ENCODE measurements at places on chromosomes 7 and 10.

DNA sequence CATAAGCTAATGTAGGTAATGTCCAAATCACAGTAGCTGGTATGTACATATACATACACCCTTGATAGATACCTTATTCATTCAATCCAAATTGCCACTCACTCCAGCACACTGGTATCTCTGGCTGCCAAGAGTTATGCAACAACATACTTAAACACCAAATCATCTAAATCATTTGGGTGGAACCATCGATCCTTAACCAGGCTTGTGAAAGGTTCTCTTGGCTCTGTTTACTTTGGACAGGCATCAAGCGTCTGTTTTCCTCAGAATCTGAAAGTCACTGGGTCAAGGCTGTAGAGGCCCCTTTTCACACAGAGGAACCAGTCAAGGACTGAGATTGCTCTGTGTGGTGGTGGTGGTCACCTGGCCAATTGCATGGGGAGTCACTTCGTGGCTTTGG lies 24.6 kb downstream of the JAZF1 start:
- no peak for DNase-seq

GRCh38 chr7:94243066-94243711 lies 151.5 kb upstream of the COL1A2 start:
- no peak for DNase-seq

GRCh38 chr10:110008518-110009339 lies 945 bp downstream of the ADD3 start:
- no peak for DNase-seq

GRCh38 chr7:29613100-29613499 lies 49.5 kb downstream of the PRR15 start:
- DNase-seq, result no peak

GRCh38 chr10:33091201-33091600 lies 133.2 kb upstream of the ITGB1 start:
- no peak for DNase-seq

DNA sequence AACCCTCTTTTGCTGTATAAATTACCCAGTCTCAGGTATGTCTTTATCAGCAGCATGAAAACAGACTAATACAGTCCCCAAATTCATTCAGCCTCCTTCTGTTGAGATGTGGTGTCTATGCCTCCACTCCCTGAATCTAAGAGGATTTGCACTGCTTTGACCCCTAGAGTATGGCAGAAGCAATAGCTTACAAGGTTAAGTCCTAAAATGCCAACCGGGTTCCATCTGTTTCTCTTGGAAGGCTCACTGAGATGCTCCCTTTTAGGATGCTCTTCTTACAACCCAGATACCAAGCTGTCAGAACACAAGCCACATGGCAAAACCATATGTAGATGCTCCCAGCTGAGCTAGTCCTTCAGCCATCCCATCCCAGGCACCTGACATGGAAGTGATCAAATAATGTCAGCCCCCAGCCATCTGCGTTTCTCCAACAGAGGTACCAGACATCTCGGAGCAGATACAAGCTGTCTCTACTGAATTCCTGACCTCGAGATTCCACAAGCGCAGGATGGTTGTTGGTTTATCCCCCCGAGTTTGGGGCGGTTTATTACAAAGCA lies 20.2 kb downstream of the CALN1 start:
- DNase-seq, result no peak

- DNase-seq, result no peak
Measured at GRCh38 chr10:22570733-22571430, 143.5 kb downstream of the PIP4K2A start.

GRCh38 chr10:17504547-17505245 lies 50.3 kb upstream of the ST8SIA6 start:
- no peak for DNase-seq

- DNase-seq, result no peak
Measured at GRCh38 chr10:71368176-71368575, 28.5 kb upstream of the CDH23 start.

GRCh38 chr7:55093674-55094073 lies 74.9 kb downstream of the EGFR start:
- DNase-seq, result no peak

DNA sequence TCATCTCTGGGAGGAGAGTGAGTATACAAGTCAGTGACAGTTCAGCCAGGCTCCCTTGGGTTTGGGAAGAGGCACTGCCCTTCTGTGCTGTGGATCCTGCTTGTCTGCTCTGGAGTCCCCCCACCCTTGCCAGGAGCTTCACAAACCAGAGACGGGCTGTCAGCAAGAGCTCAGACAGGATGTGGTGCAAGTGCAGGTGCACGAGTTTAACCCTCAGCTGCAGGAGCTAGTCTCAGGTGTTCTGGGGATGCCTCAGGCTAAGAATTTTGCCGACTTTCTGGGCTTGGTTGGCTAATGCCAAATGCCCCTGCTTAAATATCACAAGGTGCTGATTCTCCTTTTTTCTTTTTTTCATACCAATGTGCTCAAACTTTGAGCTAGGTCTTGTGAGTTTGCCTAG lies 22.3 kb downstream of the ZNF783 start:
- DNase-seq, result peak; percentile 30

DNA sequence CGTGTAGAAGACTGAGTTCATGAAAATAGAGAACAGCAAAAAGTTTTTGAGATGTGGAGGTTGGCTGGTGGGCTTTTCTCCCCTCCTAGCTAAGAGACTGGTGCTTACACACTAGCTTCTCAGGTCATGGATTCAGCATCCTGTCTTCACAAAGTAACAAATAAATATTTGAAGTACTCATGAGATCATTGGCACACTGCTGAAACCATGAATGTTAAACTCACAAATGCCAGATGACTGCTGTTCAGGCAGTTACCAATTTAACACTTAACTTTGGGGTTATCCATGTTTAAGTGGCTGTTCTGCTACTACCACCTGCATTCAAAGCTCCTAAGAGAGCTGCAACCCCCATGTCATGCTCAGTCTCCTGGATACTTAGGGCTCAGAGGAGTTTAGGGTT lies 119.0 kb upstream of the BET1 start:
- no peak for DNase-seq

DNA sequence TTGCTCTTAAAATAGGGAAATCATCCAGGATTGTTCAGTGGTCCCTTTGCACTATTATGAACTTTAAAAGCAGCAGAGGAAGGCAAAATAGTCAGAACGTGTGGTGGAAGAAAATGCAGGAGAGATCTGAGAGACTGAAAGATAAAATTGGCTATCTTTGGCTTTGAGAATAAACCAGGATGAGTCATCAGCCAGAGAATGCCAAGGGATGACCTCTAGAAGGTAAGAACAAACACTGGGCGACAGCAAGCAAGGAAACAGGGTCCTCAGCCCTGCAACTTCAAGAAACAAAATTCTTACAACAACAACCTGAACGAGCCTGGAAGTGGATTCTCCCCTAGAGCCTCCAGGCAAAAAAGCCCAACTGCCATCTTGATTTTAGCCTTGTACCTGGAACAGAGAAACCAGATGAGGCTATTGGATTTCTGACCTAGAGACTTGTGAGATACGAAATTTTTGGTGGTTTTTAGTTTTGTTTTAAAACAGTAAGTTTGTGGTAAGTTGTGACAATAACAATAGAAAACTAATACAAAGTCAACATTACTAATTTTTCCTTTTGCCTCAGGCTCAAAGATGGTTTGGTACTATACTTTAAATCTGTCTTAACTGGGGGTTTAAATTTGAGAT lies 130.2 kb upstream of the CNTNAP2 start:
- DNase-seq, result no peak

DNA sequence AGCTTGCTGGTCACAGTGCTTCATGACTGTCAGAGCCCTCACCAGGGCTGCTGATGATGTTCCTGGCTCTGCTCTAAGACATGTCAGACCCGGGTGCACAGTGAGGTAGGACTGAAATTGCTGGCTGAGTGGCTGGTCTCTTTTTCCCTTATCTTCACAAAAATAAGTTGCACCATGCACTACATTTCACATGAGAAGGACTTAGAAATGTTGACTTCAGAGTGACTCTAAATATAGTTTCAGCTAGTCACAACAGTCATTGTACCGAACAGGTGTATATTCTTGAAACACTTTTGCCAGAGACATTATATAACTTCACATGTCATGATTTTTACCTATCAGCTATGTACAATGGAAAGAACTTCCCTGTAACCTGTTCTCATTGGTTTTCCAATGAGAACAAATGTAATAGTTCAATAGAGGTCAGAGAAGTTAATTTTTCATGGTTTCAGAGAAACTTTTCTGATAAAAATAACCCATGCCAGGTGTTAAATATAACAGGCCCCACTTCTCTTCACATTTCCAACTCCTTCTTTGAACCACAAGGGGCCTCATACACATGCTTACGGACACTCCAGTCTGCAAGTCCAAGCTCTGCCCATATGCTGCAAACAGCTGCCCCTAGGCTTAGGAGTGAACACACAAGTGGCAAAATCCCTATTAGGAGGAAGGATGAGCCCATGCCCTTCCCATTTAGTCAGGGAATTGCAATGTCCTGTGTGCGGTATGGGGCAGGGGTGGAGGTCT lies 115.6 kb downstream of the CDK6 start:
- no peak for DNase-seq

GRCh38 chr10:43794181-43794815 lies 145.6 kb upstream of the ZNF32 start:
- DNase-seq, result no peak

- no peak for DNase-seq
Measured at GRCh38 chr7:96241855-96242254, 80.0 kb downstream of the SLC25A13 start.

- no peak for DNase-seq
Measured at GRCh38 chr10:12050528-12050927, 7.9 kb upstream of the UPF2 start.

DNA sequence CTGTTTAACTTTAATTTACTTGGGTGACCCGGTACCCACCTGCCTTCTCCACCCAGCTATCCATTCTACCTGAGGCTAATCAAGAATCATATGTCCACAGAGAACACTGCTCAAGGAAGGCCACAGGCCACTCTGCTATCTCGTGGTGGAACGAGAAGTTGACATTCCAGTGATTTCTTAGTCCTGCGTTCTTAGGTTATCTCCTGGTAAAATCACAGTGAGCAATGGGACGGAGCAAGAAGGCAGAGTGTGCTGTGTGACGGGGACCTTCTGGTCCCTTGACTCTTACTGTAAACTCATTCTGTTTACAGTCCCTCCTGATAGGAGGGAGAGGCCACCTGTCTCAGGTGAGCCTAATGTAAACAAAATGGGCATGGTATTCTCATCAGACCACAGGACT lies 256.6 kb downstream of the TNS3 start:
- no peak for DNase-seq

DNA sequence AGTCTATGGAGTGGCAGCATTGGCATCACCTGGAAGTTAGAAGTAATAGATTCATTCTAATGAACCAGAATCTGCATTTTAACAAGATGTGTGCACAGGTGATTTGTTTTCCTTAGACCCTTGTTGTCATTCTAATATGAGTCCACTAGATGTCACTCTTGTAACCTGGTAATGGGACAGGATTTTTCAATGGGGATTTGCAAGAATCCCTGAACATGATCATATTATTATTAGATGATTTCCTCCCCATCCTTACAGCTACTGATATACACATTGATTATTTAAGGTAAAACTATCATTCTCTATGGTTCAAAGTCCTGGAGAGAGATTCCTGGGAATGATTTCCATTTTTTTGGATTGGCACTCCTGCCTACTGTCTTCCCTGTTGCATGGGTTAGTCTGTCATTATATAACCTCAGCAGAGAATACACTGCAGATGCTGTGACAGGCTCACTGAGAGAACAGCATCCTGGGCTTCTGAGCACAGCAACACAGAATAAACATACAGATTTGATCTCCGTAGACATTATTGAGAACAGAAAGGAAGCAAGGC lies 194.9 kb downstream of the SUGCT start:
- DNase-seq, result no peak

DNA sequence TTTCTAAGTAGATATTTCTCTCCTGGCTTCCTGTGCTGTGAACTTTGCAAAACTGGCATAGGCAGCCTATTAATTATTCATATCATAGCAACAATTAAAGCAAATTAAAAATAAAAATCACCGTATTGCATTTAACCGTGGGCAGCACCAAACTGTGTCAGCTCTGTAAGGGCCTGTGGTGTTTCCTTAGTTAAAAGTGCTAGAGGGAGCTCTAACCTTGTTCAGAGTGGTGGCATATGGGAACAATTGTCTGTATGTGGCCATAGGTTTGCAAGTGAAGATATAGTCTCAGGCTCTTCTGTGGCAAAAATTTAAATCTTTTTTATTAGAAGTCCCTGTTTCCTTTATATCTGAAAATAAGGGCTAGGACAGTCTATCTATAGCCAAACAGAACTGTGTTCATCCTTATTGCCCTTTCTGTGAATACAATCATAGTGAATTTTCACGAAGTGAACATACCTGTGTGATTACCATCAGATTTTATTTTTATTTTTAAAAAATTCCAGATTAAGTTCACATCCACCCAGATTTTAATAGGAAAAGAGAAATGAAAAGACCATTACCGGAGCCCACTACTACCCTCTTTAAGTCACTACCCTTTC lies 92.6 kb downstream of the POLL start:
- DNase-seq, result no peak

GRCh38 chr7:159211540-159212182 lies 67.0 kb upstream of the VIPR2 start:
- no peak for DNase-seq

GRCh38 chr7:40808378-40808942 lies 673.7 kb downstream of the SUGCT start:
- no peak for DNase-seq

DNA sequence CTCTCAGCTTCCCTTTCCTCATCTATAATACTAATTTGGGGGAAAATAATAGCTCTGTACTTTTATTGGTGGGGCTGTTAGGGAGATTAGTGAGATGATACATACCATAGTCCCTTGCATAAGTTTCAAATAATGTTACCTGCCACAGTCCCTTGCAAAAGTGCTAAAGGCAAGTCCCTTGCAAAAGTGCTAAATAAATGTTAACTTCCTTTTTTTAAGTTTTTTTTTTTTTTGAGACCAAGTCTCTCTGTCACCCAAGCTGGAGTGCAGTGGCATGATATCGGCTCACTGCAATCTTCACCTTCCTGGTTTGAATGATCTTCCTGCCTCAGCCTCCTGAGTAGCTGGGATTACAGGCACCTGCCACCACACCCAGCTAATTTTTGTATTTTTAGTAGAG lies 43.4 kb upstream of the SRGN start:
- DNase-seq, result no peak

DNA sequence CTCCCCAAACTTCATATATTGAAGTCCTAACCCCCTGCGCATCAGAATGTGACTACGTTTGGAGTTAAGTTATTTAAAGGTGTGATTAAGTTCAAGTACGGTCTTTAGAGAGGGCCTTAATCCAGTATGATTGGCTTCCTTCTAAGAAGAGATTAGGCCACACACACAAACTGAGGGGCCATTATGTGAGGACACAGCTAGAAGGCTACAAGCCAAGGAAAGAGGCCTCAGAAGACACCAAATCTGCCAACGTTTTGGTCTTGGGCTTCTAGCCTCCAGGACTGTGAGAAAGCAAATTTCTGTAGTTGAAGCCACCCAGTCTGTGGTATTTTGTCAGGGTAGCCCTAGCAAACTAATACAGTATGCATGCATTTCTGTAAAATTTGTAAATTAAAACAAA lies 41.7 kb downstream of the REEP3 start:
- DNase-seq, result no peak

GRCh38 chr10:90218846-90219245 lies 517.5 kb downstream of the KIF20B start:
- no peak for DNase-seq

GRCh38 chr7:158724658-158725505 lies 20.3 kb upstream of the NCAPG2 start:
- no peak for DNase-seq

- DNase-seq, result no peak
Measured at GRCh38 chr7:49773218-49773935, at the start of gene VWC2. Gene VWC2 (plus strand): TSS chr7:49773638. CDS start chr7:49775436, 1,798 bp downstream.
